Tibial nerve (tissue), 4 donors: ENCODE measurements at places on chromosomes 7 and 10. TPM values are rescaled to one million over a fixed set of nuclear protein-coding genes. Genes with fewer than 3 reads are reported as not detected.

DNA sequence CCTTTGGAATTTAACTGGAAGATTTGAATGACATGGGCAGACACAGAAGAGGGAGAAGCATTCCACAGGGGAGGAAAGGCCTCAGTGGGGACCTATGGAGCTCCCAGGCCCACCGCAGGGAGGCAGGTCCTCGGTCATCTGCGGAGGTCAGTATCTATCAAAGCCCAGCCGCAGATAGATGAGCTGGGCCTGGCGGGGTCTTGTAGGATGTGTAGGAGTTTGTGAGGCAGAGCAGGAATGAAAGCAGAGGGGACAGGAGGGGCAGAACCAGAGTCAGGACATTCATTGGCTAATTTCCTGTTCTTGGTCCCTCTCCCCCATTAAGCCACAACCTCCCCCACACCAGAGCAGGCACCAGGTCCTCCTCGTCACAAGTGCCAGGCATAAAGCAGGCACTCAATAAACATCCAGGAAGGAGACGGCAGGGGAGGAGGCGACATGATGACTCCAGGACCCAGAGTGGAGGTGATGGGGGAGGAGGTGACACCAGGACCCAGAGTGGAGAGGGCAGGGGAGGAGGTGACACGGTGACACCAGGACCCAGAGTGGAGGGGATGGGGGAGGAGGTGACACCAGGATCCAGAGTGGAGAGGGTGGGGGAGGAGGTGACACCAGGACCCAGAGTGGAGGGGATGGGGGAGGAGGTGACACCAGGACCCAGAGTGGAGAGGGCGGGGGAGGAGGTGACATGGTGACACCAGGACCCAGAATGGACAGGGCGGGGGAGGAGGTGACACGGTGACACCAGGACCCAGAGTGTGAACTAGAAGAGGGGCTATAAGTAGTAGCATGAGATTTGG, 83.7 kb upstream of the PDGFA start:
- H3K27ac ChIP-seq, result peak overlapping the region; percentile 59
- no peak overlapping the region for H3K4me3 ChIP-seq
- DNase-seq, result no peak
- H3K27me3 ChIP-seq, result no peaks in the 10 kb centered on the region
- no peaks in the 10 kb centered on the region for H3K36me3 ChIP-seq

GRCh38 chr10:85420501-85421191, 945.9 kb downstream of the GRID1 start:
- no peaks in the 10 kb centered on the region for H3K36me3 ChIP-seq
- no peak overlapping the region for H3K4me3 ChIP-seq

GRCh38 chr10:98956576-98957260, 278.9 kb downstream of the HPSE2 start:
- H3K4me1 ChIP-seq, result no peaks in the 10 kb centered on the region
- H3K27ac ChIP-seq, result no peak overlapping the region
- H3K36me3 ChIP-seq, result no peaks in the 10 kb centered on the region
- no peak overlapping the region for H3K4me3 ChIP-seq

DNA sequence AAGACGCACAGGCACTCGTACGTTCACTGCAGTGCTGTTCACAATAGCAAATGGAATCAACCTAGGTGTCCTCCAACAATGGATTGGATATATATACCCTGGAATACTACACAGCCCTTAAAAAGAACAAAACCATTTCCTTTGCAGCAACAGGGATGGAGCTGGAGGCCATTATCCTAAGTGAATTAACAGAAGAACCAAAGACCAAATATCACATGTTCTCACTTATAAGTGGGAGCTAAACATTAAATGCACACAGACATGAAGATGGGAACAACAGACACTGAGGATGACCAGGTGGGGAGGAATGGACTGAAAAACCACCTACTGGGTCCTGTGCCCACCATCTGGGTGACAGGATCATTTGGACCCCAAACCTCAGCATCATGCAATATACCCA, 52.0 kb upstream of the EBF3 start:
- H3K27ac ChIP-seq, result no peak overlapping the region
- no peaks in the 10 kb centered on the region for H3K27me3 ChIP-seq

DNA sequence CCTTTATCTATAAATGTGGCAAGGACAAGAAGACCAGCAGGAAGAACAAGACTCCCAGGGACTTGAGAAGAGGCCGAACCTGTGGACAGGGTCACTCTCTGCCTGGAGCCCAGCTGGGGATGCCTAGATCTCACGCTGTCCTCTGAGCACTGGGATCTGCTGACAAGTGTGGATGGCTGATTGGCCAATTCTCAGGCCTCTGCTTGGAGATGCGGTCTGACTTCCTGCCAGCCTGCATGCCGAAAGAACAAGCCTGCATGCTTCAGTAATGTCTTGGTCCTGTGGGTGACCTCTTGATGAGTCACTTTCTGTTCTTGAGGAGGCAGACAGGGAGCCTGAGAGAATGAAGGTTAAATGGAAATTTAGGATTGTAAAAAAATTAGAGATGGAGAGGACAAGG, 84.7 kb downstream of the TMEM178B start:
- no peak overlapping the region for H3K4me3 ChIP-seq
- H3K27ac ChIP-seq, result no peak overlapping the region
- peak; percentile 16 for DNase-seq
- H3K36me3 ChIP-seq, result no peaks in the 10 kb centered on the region
- H3K4me1 ChIP-seq, result no peaks in the 10 kb centered on the region
- H3K27me3 ChIP-seq, result no peaks in the 10 kb centered on the region

DNA sequence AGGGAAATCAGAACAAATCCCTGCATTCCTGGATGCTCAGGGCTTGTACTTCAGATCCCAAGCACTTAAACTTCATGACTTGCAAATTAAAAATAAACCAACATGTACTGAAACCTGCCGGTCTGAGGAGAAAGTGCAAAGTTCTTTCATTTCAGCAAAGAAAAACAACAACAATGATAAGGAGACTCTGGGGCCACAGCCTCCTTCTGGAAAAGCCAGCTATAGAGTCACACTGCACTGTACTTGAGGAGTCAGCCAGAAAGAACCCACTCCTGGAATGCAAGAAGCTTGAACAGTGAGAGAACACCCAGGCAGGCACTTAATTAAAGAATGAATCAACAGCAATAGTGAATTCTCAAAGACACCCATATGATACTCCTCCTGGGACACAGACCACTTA, 49.7 kb upstream of the TM9SF3 start:
- H3K4me1 ChIP-seq, result peaks cover 3% of the 10 kb centered on the region
- no peak for DNase-seq
- H3K36me3 ChIP-seq, result no peaks in the 10 kb centered on the region
- no peaks in the 10 kb centered on the region for H3K27me3 ChIP-seq
- no peak overlapping the region for H3K4me3 ChIP-seq
- H3K27ac ChIP-seq, result no peak overlapping the region

DNA sequence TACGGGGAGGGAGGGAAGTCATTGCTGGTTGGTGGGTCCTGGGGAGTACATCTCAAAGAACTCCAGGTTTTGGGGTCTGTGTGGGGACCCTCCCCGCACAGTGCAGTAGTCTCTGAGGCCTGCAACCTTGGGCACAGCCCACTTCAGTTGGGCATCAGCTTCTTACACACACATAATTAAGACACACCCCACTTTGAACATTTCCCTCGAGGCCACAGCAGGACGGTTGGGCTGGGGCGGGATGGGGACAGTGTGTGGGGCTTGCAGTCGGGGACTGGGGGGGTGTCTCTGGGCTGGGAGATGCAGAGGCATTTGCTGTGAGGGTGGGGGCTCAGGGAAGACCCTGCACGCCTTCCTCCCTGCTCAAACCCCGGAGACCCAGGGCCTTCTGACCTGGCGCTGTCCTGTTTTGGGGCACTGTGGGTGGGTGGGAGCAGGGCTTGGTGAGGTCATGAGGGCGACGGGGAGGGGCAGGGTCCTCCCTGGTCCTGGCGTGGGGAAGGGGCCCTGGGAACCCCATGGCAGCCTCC, 1.3 kb downstream of the LFNG start:
- no peaks in the 10 kb centered on the region for H3K36me3 ChIP-seq
- no peak for DNase-seq
- no peaks in the 10 kb centered on the region for H3K4me1 ChIP-seq
- peak overlapping the region; percentile 55 for H3K4me3 ChIP-seq

DNA sequence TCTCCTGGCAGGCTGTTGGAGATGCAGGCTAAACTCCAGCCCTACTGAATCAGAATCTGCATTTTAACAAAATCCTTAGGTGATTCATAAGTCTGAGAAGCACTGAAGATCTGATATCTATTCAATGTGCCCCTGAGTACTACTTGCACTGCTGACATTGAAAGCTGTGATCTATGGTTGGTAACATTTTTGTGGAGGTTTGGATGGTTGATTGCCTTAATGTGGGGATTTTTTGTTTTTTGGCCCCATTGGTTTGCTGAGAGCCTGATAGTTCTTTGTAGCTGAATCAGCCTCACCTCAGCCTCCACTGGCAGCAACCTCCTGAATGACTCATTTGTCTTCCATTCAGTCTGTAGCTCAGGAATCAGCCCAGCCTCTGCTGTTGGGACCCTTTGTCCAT, 14.7 kb upstream of the LRRN3 start:
- no peaks in the 10 kb centered on the region for H3K27me3 ChIP-seq
- DNase-seq, result no peak
- no peak overlapping the region for H3K27ac ChIP-seq

DNA sequence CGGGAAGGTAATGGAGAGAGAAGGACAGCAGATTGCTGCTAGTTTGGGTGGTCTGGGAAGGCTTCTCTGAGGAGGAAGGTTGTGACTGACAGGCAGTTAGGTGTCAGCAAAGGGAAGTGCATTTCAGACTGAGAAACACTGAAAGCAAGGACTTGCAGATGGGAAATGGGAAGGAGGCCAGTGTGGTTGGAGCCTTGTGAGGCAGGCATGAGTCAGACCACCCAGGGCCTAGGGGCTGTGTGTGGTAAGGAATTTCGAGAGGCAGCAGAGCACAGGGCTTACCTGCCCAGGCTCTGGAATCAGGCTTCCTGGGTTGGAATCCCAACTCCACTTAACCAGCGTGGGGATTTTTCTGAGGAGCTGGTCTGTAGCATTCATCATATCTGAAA, 53.5 kb downstream of the NRF1 start:
- no peaks in the 10 kb centered on the region for H3K36me3 ChIP-seq
- no peak overlapping the region for H3K27ac ChIP-seq
- H3K27me3 ChIP-seq, result no peaks in the 10 kb centered on the region

- no peaks in the 10 kb centered on the region for H3K36me3 ChIP-seq
- H3K27me3 ChIP-seq, result no peaks in the 10 kb centered on the region
- no peaks in the 10 kb centered on the region for H3K4me1 ChIP-seq
- no peak overlapping the region for H3K4me3 ChIP-seq
- no peak for DNase-seq
These were observed 1157.4 kb upstream of the AUTS2 start for GRCh38 chr7:68440866-68441265.

- H3K27me3 ChIP-seq, result no peaks in the 10 kb centered on the region
- no peak within 1 kb of the TSS for H3K4me3 ChIP-seq
These were observed at the start of gene GPR22 for GRCh38 chr7:107469929-107470328. Gene GPR22, plus strand, starts transcription at chr7:107470057. Its CDS starts 4,004 bp downstream, at chr7:107474061.

GRCh38 chr10:1874533-1874932, 137.2 kb upstream of the ADARB2 start:
- H3K4me1 ChIP-seq, result no peaks in the 10 kb centered on the region
- no peak for DNase-seq
- no peak overlapping the region for H3K4me3 ChIP-seq
- H3K36me3 ChIP-seq, result no peaks in the 10 kb centered on the region
- H3K27ac ChIP-seq, result no peak overlapping the region

- H3K36me3 ChIP-seq, result no peaks in the 10 kb centered on the region
- no peak overlapping the region for H3K27ac ChIP-seq
- no peak overlapping the region for H3K4me3 ChIP-seq
- H3K27me3 ChIP-seq, result no peaks in the 10 kb centered on the region
- H3K4me1 ChIP-seq, result no peaks in the 10 kb centered on the region
These were observed 96.3 kb upstream of the STK17A start for GRCh38 chr7:43486634-43487033.

DNA sequence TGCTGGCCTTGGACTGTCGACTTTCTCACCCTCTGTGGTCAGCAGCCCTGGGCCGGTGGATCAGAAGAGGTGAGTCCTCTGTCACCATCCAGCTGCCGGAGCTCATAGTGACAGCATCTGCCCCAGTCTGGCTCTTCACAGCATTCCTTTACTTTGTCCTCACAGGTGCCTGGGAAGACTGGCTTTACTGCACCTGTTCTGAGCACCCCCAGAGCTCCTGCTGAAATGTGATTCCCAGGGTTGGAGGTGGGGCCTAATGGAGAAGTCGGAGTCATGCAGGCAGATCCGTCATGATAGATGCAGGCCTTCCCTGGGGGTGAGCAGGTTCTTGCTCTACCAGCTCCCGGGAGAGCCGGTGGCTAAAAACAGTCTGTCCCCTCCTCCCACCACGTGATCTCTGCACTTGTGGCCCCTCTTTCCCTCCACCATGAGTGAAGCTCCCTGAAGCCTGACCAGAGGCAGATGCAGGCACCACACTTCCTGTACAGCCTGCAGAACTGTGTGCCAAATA, 171.5 kb downstream of the ZMYND11 start:
- H3K36me3 ChIP-seq, result peaks cover 82% of the 10 kb centered on the region
- no peak overlapping the region for H3K27ac ChIP-seq
- H3K4me3 ChIP-seq, result no peak overlapping the region
- H3K4me1 ChIP-seq, result peaks cover 7% of the 10 kb centered on the region
- no peaks in the 10 kb centered on the region for H3K27me3 ChIP-seq
- no peak for DNase-seq

DNA sequence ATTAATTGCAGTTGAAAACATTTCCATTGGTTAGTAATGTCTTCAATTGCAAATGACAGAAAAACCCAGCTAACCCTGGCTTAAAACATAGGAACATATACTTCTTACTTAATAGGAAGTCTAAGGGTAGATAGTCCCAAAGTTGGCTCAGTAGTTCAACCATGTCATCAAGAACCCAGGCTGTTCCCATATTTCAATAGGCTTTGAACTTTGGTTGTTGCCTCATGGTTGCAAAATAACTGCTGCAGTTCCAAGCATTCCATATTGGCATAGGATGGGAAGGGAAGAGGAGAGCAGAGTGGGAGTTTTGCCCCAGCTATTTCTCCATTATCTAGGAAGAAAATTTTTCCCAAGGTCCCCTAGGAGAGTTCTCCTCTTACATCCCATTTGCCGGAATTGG, 81.4 kb upstream of the EEPD1 start:
- H3K4me3 ChIP-seq, result no peak overlapping the region
- no peaks in the 10 kb centered on the region for H3K36me3 ChIP-seq
- H3K27me3 ChIP-seq, result no peaks in the 10 kb centered on the region
- no peaks in the 10 kb centered on the region for H3K4me1 ChIP-seq

- H3K27me3 ChIP-seq, result no peaks in the 10 kb centered on the region
- no peak overlapping the region for H3K4me3 ChIP-seq
- H3K36me3 ChIP-seq, result no peaks in the 10 kb centered on the region
- peaks cover 48% of the 10 kb centered on the region for H3K4me1 ChIP-seq
- H3K27ac ChIP-seq, result peak overlapping the region; percentile 79
These were observed 43.4 kb downstream of the SORBS1 start for GRCh38 chr10:95517536-95518454.

GRCh38 chr10:48501787-48502771, 102.8 kb downstream of the ARHGAP22 start:
- DNase-seq, result no peak
- H3K4me3 ChIP-seq, result no peak overlapping the region
- H3K4me1 ChIP-seq, result no peaks in the 10 kb centered on the region
- no peaks in the 10 kb centered on the region for H3K36me3 ChIP-seq
- no peak overlapping the region for H3K27ac ChIP-seq

- H3K27ac ChIP-seq, result no peak overlapping the region
- no peak for DNase-seq
- no peak overlapping the region for H3K4me3 ChIP-seq
- no peaks in the 10 kb centered on the region for H3K36me3 ChIP-seq
- no peaks in the 10 kb centered on the region for H3K4me1 ChIP-seq
- no peaks in the 10 kb centered on the region for H3K27me3 ChIP-seq
These were observed 196.1 kb downstream of the MACC1 start for GRCh38 chr7:20021066-20021465.

ABCA13 gene
- total RNA-seq, result 3.9 TPM

LRRTM3 gene
- total RNA-seq, result not detected

MKX gene
- 0.63 TPM for total RNA-seq

RBP3 gene
- total RNA-seq, result not detected
